ENCODE measurements at places on chromosomes 3 and 15.

GRCh38 chr15:88833731-88834100 is 30.5 kb downstream of the ACAN start:
- no peak for DNase-seq

DNA sequence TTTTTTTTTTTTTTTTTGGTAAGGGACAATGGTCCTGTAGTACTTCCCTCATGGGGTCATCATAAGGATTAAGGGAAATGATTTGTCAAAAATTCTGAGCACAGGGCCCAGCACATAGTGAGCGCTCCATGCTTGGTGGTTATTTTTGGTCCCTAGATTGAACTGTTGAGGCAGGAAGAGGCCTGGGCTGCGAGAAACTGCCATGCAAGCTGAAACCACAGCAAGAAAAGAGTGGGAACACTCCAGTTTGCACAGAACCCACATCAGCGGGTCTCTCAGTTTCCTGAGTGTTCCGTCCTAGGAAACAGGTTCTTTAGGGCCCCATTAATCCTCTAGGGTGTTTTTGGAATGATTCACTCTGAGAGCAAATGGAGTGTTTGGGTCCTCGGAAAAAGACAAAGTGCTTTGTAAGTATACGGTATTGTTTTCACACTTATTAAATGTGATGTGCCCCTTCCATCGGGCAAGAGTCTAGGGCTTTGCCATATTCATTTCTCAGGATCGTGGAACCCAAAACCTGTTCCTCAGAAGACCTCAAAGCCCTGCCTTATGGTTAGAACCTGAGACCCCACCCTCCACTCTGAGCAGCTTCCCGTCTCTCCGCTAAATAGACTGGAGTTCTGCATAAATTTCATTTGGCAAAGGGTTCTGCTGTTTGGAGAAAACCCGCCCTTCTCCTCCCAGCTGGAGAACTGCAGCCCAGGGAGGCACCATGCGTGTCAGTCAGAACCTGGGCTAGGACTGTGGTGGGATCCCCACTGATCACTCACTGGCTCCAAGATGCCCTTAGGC is 60.4 kb downstream of the SPSB4 start:
- DNase-seq: no peak

- peak; percentile 41 for DNase-seq
Measured at GRCh38 chr3:196712514-196713413, 587 bp downstream of the PIGX start.

- DNase-seq: no peak
Measured at GRCh38 chr15:50676799-50677483, 9.7 kb downstream of the TRPM7 start.

- no peak for DNase-seq
Measured at GRCh38 chr3:193843474-193844301, 250.7 kb downstream of the OPA1 start.

- no peak for DNase-seq
Measured at GRCh38 chr3:19907523-19907922, 26.5 kb downstream of the EFHB start.

DNA sequence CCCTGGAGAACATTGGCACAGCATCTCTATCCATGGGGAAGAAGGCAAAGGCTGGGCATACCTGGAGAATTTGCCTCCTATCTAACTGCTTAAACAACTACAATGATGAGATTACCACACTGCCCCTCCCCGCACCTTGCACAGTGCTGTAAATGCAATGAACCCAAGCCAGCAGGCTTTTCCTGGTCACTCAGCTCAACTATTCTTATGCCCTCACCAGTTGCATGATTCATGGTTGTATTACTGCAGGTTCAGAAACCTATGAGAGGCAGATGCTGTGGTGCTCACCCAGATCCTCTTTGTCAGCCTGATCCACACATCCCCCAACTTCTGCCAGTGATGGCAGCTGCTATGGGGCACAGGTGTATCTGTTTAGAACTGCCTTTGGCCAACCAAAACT is 77.7 kb upstream of the STAC start:
- no peak for DNase-seq

- DNase-seq: no peak
Measured at GRCh38 chr15:62934236-62934971, 108.1 kb upstream of the TPM1 start.

- DNase-seq: no peak
Measured at GRCh38 chr15:69855258-69856000, 242.3 kb downstream of the TLE3 start.
